ENCODE measurements at places on chromosomes 7 and 10.

- no peak for DNase-seq
These were observed 315.8 kb downstream of the HPSE2 start for GRCh38 chr10:98919899-98920298.

- DNase-seq: no peak
These were observed 89.0 kb upstream of the FGFR2 start for GRCh38 chr10:121687095-121687813.

DNA sequence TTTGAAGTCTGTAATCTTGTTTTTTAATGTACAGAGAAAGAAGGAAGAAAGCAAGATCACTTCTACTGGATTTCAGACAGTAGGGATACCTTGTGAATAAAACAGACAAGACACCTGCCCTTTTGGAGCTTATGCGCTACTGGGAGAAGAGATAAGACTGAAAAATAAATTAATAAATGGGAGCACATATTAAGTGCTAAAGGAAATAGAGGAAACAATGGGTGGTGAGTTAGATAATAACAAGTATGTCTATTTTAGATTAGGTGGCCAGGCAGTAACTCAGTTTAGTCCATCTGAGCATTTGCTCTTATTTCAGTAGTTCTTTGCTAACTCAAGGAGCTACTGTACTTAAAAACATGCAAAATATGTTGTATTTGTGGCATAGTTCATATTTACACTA lies 15.9 kb downstream of the MIOS start:
- DNase-seq: no peak

DNA sequence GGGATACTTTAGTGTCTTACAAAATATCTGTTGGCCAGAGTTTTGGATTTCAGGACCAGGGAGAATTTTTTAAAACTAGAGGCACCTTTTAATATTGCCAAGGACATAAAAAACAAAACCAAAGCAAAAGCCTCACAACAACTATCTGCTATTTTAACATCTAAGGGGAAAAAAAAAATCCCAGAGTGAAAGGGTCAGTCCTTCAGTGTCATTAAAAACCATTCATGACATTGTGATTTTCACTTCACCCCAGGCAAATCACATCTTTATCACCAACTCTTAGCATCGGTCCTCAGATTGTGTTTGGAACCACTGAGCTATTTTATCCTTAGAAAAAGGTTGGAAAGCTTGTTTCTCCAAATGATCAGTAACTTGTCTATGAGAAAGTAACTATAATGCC lies 10.7 kb downstream of the CEP41 start:
- DNase-seq: no peak

- peak; percentile 14 for DNase-seq
These were observed 21.0 kb downstream of the ZCWPW1 start for GRCh38 chr7:100407285-100408180.

DNA sequence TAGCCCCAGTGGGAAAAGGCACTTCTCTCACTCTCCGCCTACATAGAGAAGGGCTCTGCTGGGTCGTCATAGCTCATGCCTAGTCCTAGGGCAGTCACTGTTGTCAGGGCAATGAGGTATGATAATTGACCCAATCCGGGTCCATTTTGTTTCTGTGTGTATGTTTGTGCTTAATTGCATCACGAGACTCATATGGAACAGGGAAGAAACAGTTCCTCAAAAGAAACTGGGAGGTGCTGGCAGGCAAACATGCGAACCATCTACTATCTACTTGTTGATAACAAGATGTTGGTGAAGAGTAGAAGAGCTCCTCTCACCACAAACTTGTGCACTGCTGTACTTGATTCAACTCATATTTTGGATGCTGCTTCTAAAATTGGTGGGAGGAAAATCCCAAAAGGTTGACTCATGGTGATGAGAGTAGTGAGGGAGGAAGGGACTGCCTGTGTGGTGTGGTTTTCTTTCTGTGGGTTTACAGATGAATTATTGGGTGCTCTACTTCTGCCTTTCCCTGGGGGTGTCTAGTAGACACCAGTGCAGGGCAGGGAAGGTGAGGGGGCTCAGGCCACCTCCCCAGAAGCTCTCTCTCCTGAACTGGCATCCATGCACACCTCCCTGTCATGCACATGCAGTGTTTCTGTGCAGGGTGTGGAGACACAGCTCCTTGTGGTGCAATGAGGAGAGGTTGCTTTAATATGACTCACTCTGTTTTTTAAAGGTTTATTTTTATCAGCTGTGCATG lies 29.4 kb downstream of the LSMEM1 start:
- DNase-seq: no peak

GRCh38 chr10:129968853-129969183 lies 4.7 kb upstream of the EBF3 start:
- no peak for DNase-seq

GRCh38 chr10:131929122-131929845 lies 28.5 kb downstream of the PPP2R2D start:
- no peak for DNase-seq

- no peak for DNase-seq
These were observed 16.3 kb downstream of the MINDY4 start for GRCh38 chr7:30787486-30787885.

DNA sequence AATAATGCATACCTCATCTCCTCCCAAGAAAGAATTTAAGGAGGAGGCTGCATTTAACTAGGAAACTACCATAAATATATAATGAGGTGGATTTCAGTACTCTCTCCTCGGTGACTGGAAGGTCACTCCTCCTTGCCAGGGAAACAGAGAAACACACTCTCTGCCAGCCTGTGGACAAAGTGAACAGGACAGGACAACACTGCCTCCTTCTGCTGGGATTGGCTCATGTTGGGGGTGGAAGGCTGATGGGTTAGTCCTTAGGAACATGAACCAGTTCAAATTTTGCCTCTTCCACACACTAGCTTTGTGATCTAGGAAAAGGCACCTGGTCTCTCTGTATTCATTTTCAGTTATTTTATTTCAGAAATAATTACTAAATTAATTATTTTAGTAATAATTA lies 50.6 kb upstream of the STEAP4 start:
- DNase-seq: peak; percentile 29

DNA sequence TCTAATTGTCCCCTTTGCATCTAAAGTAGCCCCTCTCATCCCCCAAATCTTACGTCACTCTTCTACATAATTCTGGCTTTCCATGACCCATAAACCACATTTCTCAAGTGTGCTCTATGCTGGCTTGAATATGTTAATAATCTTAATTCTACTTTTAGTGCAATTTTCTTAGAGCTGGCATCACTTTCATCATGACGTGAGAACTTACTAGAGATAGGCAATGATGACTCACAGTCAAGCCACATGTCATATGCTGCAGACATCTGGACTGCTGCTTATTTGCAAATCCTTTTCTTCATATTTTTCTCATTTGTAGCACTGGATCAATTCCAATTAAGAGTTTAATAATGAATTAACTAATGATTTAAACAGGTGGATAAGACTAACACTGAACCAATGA lies 260.7 kb upstream of the PRKCQ start:
- DNase-seq: no peak

GRCh38 chr10:110494532-110494931 lies 3.2 kb upstream of the DUSP5 start:
- no peak for DNase-seq

- DNase-seq: no peak
These were observed 78.0 kb downstream of the MKI67 start for GRCh38 chr10:128047991-128048818.

GRCh38 chr10:124451276-124451675 lies 1.4 kb upstream of the NKX1-2 start:
- DNase-seq: no peak

- DNase-seq: no peak
These were observed 51.4 kb downstream of the CAMK2B start for GRCh38 chr7:44273681-44274622.

GRCh38 chr10:87613751-87614150 lies 45.9 kb upstream of the PAPSS2 start:
- DNase-seq: no peak

GRCh38 chr7:111475959-111476358 lies 86.3 kb downstream of the IMMP2L start:
- no peak for DNase-seq

DNA sequence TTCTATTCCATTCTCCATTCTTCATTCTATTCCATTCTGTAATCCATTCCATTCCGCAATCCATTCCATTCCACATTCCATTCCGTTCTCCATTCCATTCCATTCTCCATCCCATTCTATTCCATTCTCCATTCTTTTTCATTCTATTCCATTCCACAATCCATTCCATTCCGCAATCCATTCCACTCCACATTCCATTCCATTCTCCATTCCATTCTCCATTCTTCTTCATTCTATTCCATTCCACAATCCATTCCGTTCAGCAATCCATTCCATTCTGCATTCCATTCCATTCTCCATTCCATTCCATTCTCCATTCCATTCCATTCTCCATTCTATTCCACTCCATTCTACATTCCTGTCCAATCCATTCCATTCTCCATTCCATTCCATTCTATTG lies 85.2 kb downstream of the NSUN6 start:
- no peak for DNase-seq

GRCh38 chr10:76665029-76665428 lies 972.6 kb downstream of the KCNMA1 start:
- no peak for DNase-seq

GRCh38 chr10:18402853-18403252 lies 248.5 kb downstream of the NSUN6 start:
- no peak for DNase-seq

DNA sequence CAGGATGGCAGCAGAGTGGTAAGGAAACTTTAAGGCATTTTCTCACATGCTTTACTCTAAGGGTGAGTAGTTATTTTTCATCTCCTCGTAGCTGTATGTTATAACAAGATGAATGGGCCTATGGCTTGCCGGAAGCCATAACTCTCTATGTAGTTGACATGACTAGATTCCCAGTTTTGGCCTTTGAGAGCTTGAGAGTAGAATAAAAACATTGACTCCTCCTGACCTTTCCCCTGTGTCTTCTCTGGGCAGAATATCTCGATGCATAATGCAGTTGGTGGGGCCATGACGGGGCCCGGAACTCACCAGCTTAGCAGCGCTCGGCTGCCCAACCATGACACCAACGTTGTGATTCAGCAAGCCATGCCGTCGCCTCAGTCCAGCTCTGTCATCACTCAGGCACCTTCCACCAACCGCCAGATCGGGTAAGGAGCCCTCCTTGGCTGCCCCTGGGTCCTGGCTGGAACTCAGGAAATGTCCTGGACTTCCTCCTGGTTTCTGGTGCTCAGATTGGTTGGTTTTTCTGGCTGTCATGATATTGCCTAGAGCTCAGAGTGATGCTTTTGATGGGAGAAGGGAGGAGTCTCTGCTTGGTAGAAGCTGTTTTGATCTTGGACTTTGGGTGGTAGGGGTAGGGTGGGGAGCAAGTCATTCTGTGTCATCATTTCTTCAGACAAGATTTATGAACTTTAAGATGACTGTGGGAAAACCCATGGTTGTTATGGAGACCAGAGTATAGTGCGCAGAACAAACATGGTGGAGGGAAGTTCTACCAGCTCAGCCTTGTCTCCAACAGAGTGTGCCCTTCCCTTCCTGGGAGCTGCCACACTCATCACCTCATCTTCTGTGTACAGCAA lies 158.0 kb downstream of the CREB5 start:
- DNase-seq: no peak

GRCh38 chr10:90969947-90970673 lies 49.2 kb upstream of the ANKRD1 start:
- no peak for DNase-seq

DNA sequence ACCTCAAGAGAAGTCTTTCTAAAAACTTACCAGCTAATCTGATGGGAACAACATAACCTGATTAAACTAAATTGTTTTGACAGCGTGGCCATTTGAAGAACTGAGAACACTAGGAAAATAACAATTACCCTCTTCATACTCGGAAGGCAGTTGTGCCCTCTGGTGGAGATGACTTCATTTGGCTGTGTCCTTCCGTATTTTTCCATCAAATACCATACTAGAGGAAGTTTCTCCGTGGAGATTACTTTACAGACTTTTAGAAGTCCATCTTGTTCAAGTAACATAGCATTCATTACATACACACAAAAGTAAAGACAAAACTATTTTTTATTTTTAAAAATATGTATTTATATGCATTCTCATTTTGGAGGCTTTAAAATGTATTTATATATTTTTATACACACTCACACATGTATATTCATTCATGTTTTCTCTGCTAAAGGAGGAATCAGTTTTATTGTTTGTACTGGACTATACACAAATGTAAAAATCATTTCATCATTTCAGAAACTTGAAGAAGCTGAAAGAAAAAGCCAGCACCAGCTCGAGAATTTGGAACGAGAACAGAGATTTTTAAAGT lies 25.2 kb downstream of the SMNDC1 start:
- peak; percentile 58 for DNase-seq

DNA sequence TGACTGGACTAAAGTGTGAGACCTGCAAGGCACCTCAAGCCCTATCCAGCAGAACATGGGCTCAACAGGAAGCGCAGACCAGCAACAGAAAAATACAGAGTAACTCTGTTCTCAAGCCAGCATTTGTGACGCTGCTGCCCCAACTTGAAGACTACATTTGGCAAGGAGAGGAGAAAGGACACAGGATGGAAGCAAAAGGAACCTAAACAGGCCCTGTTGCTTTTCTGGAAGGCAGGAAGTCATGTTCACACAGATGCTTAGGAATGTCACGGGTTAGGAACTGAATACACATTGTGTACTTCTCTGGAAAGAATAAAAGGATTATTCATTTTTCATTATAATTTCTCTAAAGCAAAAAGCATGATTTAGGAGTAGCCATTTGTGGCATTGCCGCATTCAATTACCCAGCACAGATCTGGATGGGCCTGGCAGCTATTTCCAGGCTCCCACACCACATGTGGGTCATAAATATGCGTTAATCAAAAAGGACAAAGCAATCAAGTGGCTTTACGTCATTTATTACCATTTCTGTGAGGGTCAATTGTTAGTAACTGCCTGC lies 19.8 kb upstream of the TOMM7 start:
- DNase-seq: no peak

GRCh38 chr7:30427296-30428070 lies 51.1 kb downstream of the NOD1 start:
- no peak for DNase-seq

DNA sequence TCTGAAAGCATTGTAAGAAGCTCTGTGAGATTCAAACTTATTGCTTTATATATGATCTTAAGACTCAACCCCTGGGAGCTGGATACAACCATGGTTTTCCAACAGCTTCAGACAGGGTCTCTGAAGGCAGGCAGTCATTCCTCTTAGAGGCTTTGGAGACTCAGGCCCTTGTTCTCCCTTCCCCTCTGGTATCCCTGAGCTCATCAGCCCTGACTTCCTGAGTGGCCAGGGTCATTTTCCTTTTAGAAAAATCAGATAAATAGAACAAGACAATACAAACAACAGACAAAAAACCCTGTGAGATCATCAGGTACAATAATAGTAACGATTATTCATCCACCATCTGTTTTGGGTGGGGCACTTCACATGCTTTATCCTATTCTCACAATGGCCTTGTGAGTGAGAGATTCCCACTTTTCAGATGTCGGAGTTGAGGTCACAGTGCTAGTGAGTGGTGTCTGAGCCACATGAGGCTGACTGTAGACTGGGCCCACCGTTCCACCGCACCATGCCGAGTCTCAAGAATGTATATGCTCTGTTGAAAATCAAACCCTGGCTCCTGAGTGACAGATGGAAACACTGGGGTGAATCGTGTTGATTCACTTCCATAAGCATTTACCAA lies 144.2 kb downstream of the CXCL12 start:
- no peak for DNase-seq
